ENCODE measurements at places on chromosomes 1 and 21.

DNA sequence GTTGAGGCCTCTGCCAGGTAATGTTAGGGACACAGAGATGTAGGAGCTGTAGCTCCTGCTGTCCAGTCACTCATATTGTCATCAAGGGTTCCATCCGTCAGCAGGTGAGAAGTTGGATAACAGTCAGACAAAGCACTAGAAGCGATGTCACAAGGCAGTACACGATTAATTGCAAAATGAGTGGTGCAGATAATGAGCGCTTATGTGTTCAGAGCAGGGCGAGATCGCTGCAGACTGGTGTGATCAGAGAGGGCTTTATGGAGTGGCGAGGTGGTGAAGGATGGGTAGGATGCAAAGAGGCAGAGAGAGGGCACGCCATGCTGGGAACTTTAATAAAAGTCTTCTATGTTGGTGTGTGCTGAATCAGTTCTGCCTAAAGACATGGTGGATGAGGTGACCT is 8.8 kb downstream of the TMCC2 start:
- no peak for DNase-seq

GRCh38 chr1:7372477-7373120 is 398.5 kb upstream of the VAMP3 start:
- no peak for DNase-seq

- no peak for DNase-seq
Measured at GRCh38 chr1:166379447-166379846, 212.6 kb upstream of the FAM78B start.

- no peak for DNase-seq
Measured at GRCh38 chr1:232984577-232985425, 34.4 kb downstream of the NTPCR start.

DNA sequence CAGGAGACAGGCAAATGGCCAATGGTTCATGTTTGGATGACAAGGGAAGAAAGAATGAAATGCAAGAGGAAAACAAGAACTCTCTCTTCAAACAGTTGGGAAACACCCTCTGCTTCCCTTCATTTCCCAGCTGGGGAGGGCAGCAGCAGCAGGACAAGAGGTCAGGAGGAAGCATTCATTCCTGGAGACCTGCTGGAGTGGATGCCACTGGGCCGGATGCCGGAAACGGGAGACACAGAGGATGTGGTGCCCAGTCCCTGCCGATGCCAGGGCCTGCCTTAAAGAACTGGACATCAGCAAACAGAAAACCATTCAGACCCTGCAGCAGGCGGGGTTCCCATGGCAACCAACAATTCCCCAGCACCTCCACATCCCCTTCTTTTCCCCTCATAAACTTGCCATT is 102.3 kb upstream of the ZNF648 start:
- DNase-seq, result no peak

GRCh38 chr1:243723050-243723449 is 127.0 kb downstream of the AKT3 start:
- no peak for DNase-seq

- no peak for DNase-seq
Measured at GRCh38 chr1:19076841-19077616, 120.6 kb upstream of the IFFO2 start.

DNA sequence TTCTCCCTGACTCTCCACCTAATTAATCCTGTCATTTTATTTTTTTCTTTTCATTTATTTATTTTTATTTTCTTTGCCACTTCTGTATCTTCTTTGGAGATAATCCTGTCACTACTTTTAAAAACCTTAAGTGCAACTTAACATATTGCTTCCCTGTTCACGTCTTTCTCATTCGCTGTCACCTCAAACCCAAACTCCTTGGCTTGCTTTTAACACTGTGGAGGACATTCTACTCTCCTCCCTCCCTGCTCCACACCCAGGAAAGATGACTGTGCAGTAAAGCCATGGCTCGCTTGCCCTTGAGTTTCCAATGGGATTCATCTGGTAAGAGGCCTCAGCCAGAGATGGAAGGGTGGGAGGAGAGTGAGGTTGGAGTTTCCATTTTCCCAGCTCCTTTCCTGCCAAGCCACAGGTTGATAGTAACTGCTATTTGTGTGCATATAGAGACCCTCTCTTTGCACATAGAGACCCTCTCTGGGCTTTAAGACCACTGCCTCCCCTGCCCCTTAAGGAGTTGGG is 6.4 kb upstream of the BRWD1 start:
- peak; percentile 12 for DNase-seq

DNA sequence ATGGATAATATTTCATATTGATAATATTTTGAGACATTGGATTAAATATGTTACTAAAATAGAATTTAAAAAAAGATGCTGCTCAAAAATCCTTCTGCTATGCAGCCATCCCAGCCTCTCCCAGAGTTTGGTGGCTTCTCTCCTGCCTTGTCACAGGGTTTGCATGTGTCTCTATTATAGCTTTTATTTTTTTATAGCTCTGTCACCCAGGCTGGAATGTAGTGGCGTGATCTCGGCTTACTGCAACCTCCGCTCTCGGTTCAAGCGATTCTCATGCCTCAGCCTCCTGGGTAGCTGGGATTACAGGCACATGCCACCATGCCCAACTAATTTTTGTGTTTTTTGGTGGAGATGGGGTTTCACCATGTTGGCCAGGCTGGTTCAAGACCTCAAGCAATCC is 50.7 kb upstream of the ID3 start:
- no peak for DNase-seq

DNA sequence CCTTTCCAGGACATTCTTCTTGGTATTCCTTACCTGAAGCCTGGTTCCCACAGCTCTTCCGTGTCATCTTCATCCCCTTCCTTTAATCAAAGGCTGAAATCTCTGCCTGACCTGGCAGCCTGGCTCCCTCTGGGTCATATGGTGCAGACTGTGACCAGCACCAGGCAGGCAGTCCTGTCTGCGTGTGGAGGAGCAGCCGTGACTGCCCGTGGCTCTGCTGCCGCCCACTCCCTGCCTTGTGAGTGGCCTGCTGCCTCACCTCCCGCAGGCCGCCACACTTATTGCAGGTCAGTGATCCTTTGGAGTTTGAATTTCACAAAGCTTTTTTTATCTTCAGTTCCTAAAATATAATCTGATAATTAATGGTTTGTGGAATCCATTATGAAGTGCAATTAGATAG is 36.2 kb upstream of the EPHA8 start:
- DNase-seq, result no peak

DNA sequence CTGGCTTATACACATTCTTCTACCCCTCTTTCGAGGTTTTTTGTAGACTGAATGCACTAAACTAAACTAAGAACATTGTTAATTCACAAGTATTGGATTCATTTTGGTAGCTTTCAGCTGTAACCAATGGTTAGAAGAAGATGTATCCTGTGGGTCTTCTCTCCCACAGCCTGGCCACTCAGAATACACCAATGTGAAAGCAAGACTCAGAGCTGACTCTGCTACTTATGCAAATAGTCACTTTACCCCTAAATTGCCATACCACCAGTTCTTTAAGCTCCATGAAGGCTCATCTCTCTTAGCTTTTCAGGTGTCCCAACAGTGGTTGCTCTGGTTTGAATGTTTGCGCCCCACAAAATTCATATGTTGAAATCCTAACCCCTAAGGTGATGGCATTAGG is 60.1 kb downstream of the RGS13 start:
- DNase-seq, result no peak

DNA sequence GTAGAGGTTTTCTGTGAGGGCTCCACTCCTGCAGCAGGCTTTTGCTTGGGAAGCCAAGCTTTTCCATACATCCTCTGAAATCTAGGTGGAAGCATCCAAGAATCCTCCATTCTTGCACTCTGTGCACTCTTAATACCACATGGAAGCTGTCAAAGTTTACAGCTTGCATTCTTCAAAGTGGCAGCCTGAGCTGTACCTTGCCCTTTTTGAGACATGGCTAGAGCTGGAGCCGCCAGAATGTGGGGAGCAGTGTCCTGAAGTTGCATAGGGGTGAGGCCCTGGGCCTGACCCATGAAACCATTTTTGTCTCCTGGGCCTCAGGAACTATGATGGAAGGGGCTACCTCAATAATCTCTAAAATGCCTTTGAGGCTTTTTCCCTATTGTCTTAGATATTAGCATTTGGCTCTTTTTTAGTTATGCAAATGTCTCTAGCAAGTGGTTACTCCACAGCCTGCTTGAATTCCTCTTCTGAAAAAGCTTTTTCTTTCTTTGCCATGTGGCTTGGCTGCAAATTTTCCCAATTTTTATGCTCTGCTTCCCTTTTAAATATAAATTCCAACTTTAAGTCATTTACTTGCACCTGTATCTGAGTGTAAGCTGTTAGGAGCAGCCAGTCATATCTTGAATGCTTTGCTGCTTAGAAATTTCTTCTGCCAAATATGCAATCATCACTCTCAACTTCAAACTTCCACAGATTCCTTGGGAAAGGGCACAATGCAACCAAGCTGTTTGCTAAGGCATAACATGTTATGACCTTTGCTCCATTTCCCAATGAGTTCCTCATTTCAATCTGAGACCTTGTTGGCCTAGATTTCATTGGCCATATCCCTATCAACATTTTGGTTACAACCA is 92.1 kb upstream of the ARTN start:
- no peak for DNase-seq

- DNase-seq, result no peak
Measured at GRCh38 chr1:30885570-30886522, 22.7 kb downstream of the SDC3 start.

DNA sequence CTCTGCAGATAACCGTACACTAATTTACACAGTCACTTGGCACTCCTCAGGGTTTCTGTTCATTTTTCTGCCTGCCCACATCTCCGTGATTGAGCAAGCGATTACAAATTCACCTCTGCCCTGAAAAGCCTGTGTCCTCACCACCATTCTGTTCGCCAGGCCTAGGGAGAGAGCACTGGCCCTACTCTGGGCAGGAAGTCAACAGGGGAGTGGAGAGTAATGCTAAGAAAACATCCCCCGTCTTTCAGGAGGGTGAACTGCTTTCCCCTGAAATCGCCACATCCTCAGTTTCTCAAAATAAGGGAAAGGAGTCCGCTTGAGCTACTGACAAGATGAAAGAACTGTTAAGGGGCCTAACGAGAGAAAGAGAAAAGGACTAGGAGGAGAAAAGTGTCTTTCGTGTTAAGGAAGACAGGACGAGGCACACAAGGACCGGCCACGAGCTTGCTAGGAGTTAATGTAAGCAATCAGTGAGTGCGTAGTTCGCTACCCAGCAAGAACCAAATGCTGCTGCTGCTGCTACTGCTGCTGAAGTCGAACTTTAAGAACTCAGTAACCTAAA is 632 bp downstream of the PEX19 start:
- DNase-seq, result peak; percentile 13

DNA sequence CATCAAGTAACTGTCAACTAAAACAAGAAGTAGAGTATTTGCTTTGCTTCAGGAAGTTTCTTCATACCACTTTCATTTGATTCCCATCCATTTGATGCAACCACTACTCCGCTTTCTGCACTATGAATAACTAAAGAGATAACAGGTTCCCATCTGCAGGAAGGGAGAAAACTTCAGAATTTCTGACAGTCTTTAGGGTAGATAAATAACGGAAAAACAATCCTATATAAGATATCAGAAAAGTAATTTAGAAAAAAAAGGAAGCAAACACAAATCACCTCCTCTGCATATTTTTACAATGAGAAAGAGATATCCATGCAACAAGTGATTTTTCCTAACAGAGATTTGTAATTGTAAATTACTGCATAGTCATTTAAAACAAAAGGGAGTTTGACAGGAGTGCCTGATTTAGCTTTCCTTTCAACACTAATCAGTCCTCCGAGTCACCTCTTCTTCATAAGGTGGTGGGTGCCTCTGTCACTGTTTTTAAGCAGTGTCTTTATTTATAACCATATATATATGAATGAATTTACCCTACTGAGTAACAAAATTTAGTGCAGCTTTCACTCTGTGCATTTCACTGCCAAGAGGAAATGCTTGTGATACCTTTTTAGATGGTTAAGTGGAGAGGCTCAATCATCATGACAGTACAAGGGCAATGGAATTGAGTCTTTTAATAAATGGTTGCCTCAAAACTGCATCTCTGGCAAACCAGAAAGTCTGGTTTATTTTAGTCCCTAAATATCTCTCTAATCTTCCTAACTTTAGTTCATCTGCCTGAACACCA is 1920.4 kb downstream of the MRPL39 start:
- DNase-seq, result no peak

GRCh38 chr1:30618335-30618747 is 105.0 kb downstream of the MATN1 start:
- DNase-seq, result no peak

GRCh38 chr1:153577624-153578051 is 12.0 kb upstream of the S100A2 start:
- DNase-seq, result no peak

- no peak for DNase-seq
Measured at GRCh38 chr1:184270556-184270955, 116.3 kb upstream of the C1orf21 start.

DNA sequence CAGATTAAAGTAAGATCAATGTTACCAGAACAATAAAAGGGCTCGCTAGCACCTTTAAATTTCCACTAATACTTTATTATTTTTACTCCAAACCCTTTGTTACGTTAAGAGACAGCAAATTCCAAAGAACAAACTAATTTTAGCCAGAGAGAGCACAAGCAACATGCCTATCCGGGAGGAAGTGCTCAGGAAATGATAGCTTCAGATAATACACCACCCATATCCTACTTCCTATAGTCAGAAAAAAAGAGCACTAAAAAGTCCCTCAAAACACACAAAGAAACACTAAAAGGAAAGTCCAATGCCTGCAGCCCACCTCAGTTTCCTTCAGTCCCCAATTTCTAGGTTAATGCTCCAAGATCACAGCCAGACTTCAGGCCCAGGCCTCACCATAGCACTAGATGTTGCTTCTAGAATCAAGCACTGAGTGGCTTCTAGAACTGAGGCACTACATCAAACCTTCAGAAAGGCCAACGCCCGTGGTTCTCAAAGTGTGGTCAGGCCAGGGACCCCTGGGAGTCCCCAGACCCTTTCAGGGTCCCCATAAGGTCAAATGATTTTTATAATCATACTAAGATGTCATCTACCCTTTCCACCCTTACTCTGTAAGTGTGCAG is 142.6 kb downstream of the PSMG1 start:
- DNase-seq, result no peak

DNA sequence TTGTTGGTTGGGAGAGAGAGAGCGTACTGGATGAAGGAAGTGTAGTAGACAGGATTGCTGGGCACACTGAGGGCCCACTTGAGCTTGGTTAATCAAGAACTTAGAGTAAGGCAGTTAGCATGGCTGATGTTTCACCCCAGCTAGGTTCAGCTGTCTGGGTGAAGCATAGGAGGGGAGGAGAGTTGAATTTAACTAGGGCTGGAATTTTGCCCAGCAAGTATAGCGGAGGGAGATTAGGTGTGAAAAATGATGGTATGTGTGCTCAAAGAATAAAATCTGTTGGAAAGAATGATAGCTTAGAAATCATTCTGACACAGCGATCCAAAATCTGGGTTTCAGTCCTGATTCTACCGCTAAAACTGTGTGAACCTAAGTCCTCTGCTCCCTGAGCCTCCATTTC is 461.5 kb upstream of the PROX1 start:
- DNase-seq, result no peak
